Immature natural killer cell (primary cell): ENCODE measurements at places on chromosomes 12 and 14.

DNA sequence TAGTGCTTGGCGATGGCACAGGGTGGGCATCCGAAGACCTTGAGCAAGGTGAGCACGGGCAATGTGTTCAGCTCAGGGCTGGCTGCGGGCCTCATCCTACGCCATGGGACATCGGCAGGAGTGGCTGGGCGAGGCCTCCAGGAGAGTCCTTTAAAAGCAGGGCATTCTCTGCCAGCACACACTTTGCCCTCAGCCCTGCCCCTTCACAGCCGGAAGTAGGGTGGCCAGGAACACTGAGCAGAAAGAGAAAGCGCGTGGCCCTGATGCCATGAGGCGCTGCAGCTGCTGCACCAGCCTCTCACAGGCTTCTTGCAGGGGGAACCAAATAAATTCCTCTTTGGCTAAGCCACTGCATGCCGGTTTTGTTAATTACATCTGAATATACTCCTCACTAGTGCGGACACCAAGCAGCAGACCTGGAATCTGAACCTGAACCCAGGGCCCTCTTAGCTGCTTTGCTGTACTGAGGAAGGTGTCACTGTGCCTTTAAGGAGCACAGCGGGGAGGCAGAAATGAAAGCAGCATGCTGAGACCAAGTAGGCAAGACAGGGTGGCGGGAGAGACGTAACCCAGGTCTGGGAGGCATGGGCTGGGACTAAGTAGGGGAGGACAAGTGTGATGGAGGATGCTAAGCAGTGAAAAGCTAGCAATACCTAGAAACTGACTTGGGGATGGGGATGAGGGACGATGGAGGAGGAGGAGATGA lies 155.2 kb downstream of the TTC7B start:
- peaks cover 2% of the 10 kb centered on the region for H3K27me3 ChIP-seq
- no peak for DNase-seq
- H3K27ac ChIP-seq: no peak overlapping the region
- no peaks in the 10 kb centered on the region for H3K36me3 ChIP-seq

- H3K4me1 ChIP-seq: no peaks in the 10 kb centered on the region
- H3K27me3 ChIP-seq: no peaks in the 10 kb centered on the region
Observed at GRCh38 chr12:50184261-50184660, 17.1 kb upstream of the CERS5 start.

DNA sequence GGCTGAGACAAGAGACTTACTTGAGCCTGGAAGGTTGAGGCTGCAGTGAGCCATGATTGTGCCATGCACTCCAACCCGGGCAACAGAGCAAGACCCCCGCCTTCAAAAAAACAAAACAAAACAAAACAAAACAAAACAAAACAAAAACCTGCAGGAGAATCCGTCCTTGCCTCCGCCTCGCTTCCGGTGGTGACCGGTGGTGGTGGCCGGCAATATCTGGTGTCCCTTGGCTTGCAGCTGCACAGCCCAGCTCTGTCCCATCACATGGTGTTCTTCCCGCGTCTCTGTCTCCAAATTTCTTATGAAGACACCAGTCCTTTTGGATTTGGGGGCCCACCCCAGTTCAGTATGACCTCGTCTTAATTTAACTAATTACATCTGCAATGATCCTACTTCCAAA lies 10.0 kb downstream of the SMIM41 start:
- H3K4me1 ChIP-seq: no peaks in the 10 kb centered on the region
- no peak for DNase-seq
- no peak overlapping the region for H3K27ac ChIP-seq
- H3K36me3 ChIP-seq: peaks cover 3% of the 10 kb centered on the region
- H3K27me3 ChIP-seq: peaks cover 7% of the 10 kb centered on the region

- H3K36me3 ChIP-seq: no peaks in the 10 kb centered on the region
- no peak for DNase-seq
- peaks cover 30% of the 10 kb centered on the region for H3K4me1 ChIP-seq
Observed at GRCh38 chr12:45232756-45233372, 17.0 kb downstream of the ANO6 start.

DNA sequence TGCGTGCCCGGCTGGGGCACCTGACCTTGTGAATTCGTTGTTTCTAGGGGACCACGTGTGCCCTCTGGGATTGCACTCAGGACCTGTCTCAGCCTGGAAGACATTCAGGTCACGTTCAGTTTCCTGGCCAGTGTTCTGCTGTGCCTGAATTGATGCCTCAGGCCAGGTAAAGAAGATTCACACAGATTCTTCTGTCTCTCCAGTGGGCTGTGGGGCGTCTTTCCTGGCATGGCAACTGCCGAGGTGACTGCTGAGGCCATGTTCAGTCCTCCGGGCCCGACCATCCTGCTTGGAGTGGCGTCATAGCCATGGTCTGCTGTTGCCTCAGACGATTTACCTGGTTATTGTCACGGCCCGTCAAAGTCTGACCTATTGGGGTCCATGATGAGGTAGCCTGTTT lies 13.5 kb downstream of the ZNF605 start:
- no peaks in the 10 kb centered on the region for H3K27me3 ChIP-seq

DNA sequence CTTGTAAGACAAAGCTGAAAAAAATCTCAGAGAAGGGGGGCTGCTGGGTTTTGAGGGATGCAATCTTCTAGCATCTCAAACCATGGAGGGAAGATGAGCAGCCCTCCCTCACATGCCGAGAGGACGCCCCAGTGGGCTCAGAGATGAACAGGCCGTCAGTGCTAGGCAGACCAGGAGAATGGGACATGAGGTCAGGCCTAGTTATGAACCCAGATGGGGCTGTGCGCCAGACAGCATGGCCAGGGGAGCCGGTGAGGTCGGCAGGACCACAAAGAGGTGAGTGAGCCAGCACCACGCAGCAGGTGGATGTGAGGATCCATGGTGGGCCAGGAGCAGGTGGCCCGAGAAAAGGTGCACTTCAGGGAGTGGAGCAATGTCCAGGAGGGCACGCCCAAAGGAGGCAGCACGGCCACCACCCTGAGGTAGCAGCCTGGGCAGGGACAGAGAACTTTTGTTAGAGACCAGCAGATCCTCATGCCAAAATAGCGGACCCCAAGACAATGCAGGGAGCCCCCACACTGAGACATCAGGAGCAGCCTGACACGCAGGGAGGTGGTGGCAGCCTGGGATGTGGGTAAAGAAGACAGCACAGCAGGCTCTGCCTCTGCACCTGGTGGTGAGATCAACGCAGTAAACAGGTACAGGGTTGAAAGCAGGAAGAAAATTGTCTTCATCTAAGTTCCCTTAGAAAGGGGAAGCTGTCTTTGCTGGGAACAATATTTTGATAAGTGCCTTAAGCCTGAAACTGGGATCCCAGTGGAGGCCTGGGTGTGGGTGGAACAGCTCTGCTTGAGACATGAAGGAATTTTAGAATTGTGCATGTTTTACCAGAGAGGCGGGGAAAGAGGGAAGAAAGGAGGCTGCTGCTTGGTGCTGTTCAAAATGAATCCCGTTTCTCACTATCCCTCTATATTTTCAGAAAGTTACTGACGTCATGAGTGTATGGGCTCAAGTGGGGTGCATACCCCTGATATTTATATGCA lies 17.8 kb upstream of the MCRS1 start:
- peaks cover 6% of the 10 kb centered on the region for H3K27me3 ChIP-seq
- no peak overlapping the region for H3K27ac ChIP-seq
- no peaks in the 10 kb centered on the region for H3K4me1 ChIP-seq
- peaks cover 13% of the 10 kb centered on the region for H3K36me3 ChIP-seq
- DNase-seq: no peak

DNA sequence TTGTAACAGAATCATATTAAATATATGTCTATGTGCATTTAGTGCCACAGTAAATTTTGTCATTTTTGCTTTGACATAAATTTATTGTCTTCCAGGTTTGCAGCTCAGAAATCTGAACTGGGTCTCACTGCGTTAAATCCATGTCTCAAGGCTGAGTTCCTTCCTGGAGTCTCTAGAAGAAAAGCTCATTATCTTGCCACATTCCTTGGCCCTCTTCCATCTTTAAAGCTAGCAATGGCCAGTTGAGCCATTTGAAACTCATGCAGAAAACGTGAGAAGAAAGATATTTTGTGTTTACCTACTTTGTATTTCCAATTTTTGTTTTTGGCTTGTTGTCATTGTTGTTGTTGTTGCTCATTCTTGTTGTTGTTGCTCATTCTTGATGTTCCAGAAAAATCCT lies 10.7 kb downstream of the PRH1 start:
- no peaks in the 10 kb centered on the region for H3K4me1 ChIP-seq
- no peak for DNase-seq
- no peaks in the 10 kb centered on the region for H3K27me3 ChIP-seq
- peaks cover 37% of the 10 kb centered on the region for H3K36me3 ChIP-seq

DNA sequence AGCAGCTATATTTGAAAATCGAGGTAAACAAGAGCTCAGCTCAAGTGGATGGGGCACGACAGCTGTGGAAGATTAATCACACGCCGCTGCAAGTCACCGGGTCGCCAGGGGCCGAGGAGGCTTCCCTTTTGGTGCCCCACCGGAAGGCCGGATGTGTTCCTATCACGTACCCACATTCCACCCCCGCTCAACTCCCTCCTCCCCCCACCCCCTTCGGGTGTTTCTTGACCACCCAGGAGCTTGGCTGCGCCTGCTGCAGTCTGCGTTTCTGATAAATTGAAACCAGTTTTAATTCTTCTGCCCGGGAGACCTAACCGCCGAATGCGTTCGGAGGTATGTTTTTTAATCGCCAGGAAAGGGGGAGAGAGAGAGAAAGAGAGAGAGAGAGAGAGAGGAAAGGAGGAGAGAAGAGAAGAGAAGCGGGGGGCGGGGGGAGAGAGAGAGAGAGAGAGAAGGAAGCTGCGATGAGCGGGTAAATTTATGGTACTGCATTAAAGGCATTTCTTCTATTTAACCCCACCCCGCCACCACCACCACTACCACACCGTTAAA lies 1.8 kb downstream of the SLC8A3 start:
- no peak overlapping the region for H3K27ac ChIP-seq
- peaks cover 32% of the 10 kb centered on the region for H3K4me1 ChIP-seq
- no peaks in the 10 kb centered on the region for H3K36me3 ChIP-seq
- peak overlapping the region; percentile 90 for H3K4me3 ChIP-seq

- H3K4me3 ChIP-seq: peak overlapping the region; percentile 20
- DNase-seq: peak; percentile 52
- H3K27ac ChIP-seq: peak overlapping the region; percentile 64
- peaks cover 8% of the 10 kb centered on the region for H3K4me1 ChIP-seq
- peaks cover 2% of the 10 kb centered on the region for H3K27me3 ChIP-seq
Observed at GRCh38 chr12:49388682-49389386, 21.6 kb downstream of the SPATS2 start.
